ENCODE measurements at places on chromosomes 5 and 9.
A peak's percentile ranks its signal among the peaks of the same experiment; 100 is the strongest.

GRCh38 chr9:16801871-16802466 is 68.5 kb downstream of the BNC2 start:
- DNase-seq = no peak

DNA sequence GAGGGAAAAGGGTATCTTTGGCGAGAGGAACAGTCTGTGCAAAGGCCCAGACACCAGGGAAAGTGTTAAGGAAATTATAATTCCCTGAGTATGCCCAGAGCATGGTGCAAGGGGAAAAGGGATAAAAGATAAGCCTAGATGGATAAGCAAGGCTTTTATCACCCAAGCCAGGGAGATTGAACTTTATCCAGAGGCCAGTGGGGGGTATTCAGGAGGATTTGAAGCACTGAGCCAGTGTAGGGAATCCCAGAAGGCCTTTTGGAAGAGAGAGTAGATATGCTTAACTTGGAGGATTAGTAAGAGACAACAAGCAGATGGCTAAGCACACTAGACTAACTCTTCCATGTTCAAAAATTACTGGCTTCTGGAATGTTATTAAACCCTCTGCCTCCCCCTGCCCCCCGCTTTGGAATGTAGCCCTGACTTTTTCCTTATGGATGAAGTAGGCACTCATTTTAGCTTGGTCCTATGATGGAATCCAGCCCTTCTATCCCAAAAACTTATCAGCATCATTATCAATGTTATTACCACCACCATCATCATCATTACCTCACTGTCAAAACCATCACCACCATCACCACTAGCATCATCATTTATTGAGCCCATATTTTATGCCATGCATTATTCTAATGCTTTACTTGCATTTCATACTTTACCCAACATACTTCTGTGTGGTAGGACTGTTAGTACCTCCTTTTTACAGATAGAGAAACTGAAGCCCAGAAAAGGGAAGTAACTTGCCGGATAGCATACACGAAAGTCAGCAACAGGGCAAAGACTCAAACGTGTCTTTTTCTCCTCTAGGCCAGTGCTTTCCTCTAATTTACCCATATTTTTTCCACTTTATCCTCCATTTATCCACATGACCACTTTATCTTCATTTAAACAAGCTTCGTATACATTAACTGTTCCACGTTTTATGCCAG is 237.0 kb downstream of the PAPPA start:
- DNase-seq = no peak

GRCh38 chr9:119165131-119165530 is 204.1 kb downstream of the BRINP1 start:
- DNase-seq = no peak

GRCh38 chr5:171980792-171981191 is 25.6 kb downstream of the FBXW11 start:
- peak; percentile 43 for DNase-seq

DNA sequence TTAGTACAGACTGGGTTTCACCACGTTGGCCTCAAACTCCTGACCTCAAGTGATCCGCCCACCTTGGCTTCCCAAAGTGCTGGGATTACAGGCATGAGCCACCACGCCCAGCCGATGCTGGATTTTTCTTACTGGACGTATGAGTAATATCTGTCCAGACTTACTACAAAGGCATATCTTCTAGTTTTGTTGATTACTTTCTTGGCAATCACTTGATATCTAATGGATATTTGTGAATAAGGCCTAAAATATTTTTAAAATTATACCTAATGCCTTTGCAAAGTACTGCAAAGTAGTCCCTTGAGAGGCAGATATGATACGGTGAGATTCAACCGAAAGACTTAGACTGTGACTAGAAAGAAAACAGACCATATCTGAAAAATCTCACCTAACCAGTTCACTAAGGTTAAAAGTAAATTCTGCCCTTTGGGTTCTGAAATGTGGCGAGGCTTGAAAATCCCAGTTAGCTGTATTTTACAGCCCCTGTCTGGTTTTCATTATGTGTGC is 152.1 kb downstream of the GNAQ start:
- no peak for DNase-seq

DNA sequence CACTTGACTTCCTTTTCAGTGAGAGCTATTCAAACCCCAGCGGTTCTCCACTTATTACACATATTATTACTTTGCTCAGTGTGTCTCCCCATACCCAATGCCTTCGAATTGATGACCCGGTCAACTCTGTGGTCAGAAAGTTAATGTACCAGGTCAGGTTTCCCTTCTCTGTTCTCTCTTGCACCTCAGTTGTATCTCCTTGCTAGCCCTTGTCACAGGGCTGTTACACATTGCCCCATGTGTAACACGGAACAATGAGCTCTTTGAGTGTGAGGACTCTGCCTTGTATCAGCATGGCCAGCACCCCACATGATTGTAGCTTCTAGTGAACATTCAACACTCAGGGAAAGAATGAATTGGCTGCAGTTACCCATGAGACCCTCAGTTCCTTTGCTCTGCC is 73.6 kb downstream of the DOCK2 start:
- no peak for DNase-seq
